ENCODE measurements at places on chromosomes 4 and X.

GRCh38 chrX:9582956-9583355 lies 118.1 kb downstream of the TBL1X start:
- no peak for DNase-seq

- DNase-seq, result no peak
Observed at GRCh38 chrX:115023139-115023538, 5.7 kb upstream of the IL13RA2 start.

- DNase-seq, result no peak
Observed at GRCh38 chrX:64394059-64394873, 986 bp downstream of the MTMR8 start.

- DNase-seq, result no peak
Observed at GRCh38 chrX:82081027-82081426, 879.1 kb downstream of the SH3BGRL start.

DNA sequence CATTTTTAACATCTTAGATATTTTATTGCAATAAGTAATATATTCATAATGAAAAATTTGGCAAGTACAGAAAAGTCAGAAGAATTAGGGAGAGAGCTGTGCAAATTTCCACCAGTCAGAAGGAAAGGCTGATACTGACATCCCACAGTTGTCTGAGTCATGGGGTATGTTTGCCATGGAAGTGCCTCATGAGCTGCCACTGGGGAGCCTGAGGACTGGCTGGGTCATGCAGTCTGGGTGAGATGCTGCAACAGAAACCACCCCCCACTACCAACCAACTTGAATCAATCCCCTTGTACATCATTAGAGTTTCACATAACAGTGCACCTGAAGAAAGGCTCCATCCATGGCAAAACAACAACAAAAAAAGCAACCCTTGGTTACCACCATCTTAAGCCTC lies 45.2 kb upstream of the ENPP6 start:
- DNase-seq, result no peak

GRCh38 chrX:122666601-122667000 lies 517.5 kb upstream of the GRIA3 start:
- DNase-seq, result no peak

- no peak for DNase-seq
Observed at GRCh38 chr4:150425161-150425560, 156.8 kb upstream of the MAB21L2 start.

DNA sequence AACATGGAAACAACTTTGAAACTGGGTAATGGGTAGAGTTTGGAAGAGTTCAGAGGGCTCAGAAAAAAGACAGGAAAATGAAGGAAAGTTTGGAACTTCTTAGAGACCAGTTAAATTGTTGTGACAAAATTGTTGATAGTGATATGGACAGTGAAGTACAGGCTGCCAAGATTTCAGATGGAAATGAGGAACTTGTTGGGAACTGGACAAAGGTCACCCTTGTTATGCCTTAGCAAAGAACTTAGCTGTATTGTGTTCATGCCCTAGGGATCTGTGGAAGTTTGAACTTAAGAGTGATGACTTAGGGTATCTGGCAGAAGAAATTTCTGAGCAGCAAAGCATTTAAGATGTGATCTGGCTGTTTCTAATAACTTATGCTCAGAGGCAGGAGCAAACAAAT lies 5.1 kb upstream of the ARL13A start:
- DNase-seq, result no peak

DNA sequence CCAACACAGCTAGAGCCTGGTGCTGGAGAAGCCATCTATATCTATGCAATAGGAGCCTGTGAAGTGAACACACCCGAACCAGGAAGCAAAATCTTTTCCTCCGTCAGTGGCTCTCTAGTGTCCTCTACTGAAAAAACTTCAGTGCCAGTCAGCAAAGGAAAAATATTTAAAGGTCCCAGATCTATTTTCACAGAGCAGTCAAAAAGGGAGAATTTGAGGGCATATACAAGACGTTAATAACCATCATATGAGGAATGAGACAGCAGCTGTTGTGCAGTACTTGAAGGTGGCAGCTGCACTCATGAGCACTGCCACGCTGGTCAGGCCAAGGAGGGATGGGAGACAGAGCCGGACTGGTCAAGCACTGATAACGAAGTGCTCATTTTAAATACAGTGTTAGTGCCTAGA lies 14.4 kb downstream of the MCUB start:
- DNase-seq, result no peak

Data from GM12864 (cell line).